OCI-LY7 (cell line): ENCODE measurements at places on chromosomes 12 and 14.

DNA sequence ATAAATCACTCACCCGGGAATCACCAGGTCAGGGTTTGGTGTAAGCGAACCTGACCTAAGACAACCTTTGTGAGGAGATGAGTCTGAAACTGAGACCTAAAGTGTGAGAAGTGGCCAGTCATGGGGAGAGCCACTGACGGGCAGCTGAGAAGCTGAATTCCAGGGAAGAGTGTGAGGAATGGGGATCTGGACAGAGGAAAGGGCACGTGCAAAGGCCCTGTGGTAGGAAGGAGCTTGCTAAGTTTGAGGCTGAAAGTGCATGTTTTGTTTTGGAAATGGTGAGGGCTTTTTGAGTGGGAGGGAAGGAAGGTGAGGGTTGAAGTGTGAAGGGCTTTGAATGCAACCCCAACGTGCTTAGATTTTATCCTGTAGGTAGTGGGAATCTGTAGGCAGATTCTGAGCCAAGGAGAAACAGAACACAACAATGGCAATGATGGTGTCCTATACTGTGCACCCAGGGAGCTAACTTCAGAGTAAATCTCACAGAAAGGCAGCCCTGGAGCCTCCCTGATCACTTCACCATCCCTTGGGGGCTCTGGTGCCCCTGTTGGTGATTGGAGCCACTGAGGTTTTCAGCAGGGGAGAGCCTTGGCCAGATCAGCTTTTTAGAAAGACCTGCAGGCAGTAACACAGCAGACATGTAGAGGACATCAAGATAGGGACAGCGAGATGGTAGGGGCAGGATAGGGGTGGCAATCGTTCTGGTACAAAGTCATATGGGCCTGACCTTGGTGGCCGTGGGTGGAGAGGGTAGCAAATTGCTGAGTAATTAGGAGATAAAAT is 37.5 kb upstream of the CHGA start:
- no peak for DNase-seq

DNA sequence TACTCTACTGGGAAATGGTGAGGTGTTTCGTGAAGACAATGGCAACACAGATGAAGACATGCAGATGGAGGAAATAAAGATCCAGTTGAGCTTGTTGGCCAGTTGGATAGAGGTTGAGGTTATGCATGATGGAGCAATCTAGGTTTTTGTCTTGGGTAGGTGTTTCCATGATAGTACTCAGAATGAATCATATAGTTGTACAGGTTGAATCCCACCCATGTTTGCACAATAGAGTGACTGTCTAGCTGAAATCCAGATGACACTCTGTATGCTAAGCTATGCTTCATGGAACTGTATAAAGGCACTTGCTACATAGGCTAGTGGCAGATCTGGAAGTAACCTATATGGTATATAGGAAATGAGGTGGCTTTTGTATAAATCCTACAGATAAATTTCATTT is 264.9 kb downstream of the NAV3 start:
- DNase-seq: no peak

GRCh38 chr12:70732287-70732686 is 95.1 kb upstream of the PTPRB start:
- no peak for DNase-seq

DNA sequence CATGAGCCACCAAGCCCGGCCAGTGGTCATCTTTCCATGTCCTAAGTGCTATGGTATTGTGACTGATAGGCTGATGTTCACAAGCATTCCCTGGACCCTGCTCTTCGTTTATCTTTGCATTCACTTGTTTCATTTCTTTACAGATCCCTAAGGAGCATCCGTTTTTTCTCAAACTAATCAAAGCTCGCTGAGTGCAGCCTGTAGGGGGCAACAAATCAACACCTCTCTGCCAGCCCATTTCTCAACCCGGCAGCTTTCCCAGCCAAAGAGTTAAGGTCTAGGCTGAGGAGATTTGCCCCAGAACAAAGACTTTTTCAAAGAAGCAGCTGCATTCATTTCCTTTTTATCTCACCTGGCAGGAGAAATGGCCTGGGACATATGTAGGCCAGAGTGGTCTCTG is 12.1 kb downstream of the SIRT4 start:
- peak; percentile 38 for DNase-seq

- DNase-seq: no peak
Measured at GRCh38 chr12:92145481-92145730, 240 bp downstream of the BTG1 start.
